ENCODE measurements at places on chromosomes 5 and 9.

GRCh38 chr5:79418276-79418675 is 95.7 kb downstream of the HOMER1 start:
- DNase-seq = no peak

DNA sequence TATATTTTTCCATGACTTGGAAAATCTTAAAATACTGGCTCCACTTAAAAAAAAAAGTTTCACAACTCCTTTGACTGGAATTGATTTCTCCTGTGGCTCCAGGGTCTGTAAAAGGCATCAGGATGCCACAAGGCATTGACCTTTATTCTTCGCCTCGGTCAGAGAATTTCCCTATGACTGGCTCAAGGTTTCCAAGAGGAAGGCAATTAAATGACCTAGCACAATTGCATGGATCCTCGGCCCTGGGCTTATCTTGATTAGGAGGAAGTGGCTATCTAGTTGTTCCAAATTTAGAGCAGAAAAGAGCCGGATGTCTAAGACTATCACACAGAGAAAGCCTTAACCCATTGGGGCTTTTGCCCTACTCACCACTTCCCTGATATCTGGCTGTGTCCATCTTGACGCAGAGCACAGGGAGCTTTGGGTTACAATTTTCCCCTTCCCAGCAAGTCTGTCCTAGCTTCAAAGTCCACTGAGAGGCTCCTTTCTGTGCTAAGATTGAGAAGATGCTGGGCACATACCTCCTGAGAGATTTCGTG is 56.9 kb upstream of the COL15A1 start:
- DNase-seq = no peak

GRCh38 chr5:55850839-55851674 is at the start of gene IL31RA:
Gene IL31RA (plus strand): TSS chr5:55851357. CDS start chr5:55851571, 214 bp downstream.
- no peak for DNase-seq

DNA sequence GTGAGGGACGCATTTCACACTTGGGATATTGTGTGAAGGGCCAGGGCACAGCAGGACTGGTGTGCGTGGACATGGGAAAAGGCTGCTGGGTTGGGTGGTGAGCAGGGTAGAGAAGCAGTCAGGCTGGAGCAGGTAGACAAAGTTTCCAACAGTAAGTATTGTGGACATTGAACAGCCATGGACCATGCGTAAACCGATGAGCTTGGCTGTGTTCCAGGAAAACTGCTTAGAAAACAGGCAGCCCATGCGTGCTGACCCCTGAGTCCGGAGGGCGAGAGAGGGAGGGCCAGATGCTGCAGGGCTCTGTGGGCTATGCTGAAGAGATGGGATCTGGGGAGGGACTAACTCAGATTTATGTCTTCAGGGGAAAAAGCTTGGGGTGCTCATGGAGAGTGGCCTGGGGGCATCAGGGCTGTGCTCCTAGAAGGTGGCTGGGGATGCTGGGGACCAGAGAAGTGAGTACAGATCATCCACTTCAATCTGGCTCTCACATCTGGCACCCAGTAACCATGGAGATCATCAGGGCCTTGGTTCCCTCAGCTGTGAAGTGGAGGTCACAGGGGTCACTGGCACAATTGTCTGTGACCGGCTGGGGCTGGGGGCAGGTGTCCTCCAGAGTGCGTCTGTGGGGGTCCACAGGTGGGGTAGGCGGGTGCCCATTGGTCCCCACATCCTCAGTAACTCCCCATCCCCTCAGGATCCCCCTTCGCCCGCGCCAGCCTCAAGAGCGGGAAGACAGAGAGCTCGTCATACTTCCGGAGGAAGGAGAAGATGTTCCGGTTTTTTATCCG is 93.3 kb downstream of the CACNA1B start:
- no peak for DNase-seq

DNA sequence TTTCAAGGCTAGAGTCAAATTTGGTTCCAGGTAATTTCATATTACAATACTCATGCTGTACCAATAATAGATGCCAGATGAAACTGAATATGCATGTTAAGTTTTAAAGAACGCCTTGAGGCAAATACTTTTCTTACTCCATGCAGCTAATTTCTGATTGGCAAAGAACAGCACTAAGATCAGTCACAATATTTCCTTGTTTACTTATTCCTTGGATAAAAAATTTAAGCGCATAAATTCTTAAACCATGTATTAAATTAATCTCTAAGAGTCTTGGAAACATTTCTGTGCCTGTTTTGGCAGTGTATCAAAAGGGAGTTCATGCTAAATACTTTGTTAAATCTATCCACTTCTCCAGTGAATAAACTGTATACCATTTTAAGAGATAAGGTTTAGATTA is 173.5 kb downstream of the SLC12A2 start:
- DNase-seq = no peak

Data from dorsolateral prefrontal cortex (tissue), 122 donors.